Amygdala (tissue), 56 donors: ENCODE measurements at places on chromosomes 2 and 18.

GRCh38 chr2:223644136-223644535 lies 42.0 kb upstream of the SCG2 start:
- DNase-seq: no peak

GRCh38 chr2:218161644-218162043 lies 5.1 kb downstream of the CXCR1 start:
- no peak for DNase-seq

- no peak for DNase-seq
These were observed 3.9 kb downstream of the CXCR1 start for GRCh38 chr2:218162814-218163213.

GRCh38 chr2:239895116-239895515 lies 130.0 kb downstream of the NDUFA10 start:
- no peak for DNase-seq

DNA sequence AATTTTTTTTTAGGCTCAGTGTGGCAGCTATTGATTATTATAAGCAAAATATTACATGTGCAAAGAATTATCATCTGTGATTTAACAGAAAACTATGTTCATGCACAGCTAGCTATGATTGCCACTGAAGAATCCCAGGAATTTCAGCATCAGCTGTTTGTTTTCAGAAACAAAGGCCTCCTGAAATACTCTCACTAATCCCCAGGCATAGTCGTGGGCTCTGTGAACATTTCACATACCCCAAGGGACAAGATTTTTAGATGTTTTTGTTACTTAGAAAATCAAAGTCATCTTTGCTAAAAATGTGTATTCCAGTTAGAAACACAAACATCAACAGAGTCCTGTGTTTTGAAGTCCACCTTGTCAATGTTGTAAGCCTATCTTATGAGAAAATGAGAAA lies 156.1 kb downstream of the MYO1B start:
- DNase-seq: no peak

GRCh38 chr2:5723791-5724735 lies 31.9 kb downstream of the SOX11 start:
- no peak for DNase-seq

DNA sequence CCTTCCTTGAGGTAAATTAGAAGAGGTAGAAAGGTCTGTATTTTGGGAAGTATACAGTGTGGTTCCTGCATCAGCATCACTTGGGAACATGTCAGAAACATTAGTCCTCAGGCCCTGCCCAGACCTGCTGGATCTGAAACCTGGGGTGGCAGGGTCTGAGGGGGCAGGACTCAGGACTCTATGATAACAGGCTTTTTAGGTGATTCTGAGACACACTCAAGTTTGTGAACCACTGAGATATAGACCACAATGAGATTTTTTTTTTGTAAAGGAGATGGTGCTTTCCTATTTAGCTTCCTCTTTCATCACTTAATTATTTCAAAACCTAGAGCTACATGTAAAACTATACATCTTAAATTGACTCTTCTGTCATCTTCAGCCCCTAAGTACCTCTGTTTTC lies 262.7 kb upstream of the SPOPL start:
- no peak for DNase-seq

- no peak for DNase-seq
These were observed 95.5 kb downstream of the THNSL2 start for GRCh38 chr2:88265352-88266303.

GRCh38 chr2:16189029-16189835 lies 248.9 kb downstream of the MYCN start:
- no peak for DNase-seq
